ENCODE measurements at places on chromosomes 6 and 20. TPM values are rescaled to one million over a fixed set of nuclear protein-coding genes. Genes with fewer than 3 reads are reported as not detected.

The AURKA gene
- polyA plus RNA-seq: 2.5 TPM

The LCA5 gene
- 4.7 TPM for polyA plus RNA-seq

The PRSS16 gene
- 1.0 TPM for polyA plus RNA-seq

The IL17A gene
- polyA plus RNA-seq: not detected

The HLA-DOA gene
- 5.7 TPM for polyA plus RNA-seq
